Stimulated activated CD4-positive, alpha-beta T cell treated with anti-CD3 and anti-CD28 coated beads, Interleukin-1b, Interleukin-23, amount 100 ng/mL, for 1 hour (primary cell): ENCODE measurements at places on chromosomes 3 and 15.

DNA sequence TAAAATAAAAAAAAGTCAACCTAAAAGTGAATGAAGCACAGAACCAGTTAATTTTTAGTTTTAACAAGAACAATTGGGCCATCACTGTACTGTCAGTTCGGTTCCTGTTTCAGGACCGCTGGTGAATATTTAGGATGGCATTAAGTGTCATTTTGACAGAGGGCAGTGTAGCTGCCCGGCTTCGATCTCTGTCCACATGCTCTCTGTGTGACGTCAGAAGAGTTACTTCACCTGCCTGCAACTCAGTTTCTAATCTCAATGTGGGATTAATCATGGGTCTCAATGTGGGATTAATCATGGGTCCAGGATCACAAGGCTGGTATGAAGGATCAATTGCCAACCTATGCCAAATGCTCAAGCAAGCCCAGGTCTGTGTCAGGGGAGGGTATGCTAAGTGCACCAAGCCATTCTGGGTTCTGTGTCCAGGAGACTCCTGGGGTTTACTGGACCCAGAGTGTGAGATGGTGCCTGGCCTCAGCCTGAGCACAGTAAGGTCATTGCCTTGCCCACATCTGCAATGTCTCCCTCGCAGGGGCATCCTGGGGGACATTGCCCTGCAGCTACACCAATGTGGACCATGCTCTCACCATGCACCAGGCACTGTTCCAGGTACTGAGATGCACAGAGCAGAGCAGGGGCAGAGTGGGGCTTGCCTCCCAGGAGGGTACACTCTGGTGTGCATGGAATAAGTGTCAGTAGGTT, 8.1 kb downstream of the GABRA5 start:
- DNase-seq = no peak

DNA sequence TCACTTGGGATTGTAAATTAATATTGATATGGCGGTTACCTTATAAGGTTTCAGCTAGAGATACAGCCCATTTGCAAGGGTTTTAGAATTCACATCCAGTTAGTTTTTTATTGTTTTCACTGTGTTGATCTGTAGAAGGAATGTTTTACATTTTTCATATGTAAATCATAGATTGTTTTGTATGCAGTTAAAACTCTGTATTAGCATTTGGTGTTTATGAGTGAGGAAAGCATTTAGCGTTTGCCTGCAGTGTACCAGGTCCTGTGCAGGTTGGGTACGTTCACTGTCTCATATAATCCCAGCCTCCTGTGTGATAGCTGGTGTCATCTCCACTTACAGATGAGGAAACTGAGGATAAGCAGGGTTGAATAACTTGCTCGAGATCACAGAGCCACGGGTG, 23.8 kb downstream of the MAP6D1 start:
- no peak for DNase-seq

DNA sequence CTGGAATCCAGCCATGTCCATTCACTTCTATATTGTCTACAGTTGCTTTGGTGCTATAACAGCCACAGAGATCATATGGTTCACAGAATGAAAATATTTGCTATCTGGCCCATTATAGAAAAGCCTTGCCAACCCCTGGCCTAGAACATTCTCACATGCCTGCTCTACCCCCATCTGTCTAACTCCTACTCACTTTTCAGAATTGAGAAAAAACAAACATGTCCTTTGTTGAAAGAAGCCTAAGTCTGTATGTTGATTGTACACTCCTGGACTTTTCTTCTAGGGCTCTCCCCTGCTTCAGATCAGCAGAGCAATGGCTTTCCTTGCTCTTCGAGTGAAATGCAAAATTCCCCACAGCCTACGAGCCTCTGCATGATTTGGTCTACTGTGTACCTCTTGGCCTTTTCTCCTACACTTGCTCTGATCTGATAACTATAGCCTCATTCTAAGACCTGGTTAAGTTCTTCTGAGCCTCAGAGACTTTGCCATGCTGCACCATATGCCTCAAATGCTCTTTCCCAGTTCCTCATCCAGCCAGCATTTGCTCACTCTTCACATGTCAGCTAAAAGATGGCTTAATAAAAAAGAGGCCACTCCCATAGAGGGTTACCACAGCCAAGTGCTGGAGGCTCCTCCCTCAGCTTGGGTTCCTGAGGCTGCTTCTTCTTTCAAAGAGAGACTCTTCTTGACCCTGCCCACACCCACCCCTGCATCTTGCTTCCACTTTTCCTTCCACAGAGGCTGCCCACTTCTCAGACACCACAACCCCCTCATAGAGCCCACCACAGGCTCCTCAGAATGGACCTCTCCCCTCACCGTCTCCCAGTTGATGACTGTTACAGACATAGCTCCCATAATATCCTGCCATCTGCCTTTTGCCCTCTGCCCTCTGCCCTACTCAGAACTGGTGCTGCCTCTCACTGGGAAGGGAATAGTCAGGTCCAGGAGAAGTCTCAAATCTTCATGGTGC, 22.9 kb upstream of the DCLK3 start:
- DNase-seq = no peak

DNA sequence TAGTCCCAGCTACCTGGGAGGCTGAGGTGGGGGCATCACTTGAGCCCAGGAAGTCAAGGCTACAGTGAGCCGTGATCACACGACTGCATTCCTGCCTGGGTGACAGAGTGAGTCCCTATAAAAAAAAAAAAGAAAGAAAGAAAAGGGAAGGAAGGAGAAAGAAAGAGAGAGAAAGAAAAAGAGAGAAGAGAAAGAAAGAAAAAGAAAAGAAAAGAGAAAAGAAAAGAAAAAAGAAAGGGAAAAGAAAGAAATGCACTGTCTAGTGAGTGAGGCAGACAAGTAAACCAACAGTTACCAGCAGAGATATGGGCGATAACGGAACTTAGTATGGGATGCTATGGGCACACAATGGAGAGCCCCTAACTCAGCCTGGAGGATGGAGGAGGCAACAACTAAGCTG, 37.2 kb upstream of the TSEN2 start:
- no peak for DNase-seq

DNA sequence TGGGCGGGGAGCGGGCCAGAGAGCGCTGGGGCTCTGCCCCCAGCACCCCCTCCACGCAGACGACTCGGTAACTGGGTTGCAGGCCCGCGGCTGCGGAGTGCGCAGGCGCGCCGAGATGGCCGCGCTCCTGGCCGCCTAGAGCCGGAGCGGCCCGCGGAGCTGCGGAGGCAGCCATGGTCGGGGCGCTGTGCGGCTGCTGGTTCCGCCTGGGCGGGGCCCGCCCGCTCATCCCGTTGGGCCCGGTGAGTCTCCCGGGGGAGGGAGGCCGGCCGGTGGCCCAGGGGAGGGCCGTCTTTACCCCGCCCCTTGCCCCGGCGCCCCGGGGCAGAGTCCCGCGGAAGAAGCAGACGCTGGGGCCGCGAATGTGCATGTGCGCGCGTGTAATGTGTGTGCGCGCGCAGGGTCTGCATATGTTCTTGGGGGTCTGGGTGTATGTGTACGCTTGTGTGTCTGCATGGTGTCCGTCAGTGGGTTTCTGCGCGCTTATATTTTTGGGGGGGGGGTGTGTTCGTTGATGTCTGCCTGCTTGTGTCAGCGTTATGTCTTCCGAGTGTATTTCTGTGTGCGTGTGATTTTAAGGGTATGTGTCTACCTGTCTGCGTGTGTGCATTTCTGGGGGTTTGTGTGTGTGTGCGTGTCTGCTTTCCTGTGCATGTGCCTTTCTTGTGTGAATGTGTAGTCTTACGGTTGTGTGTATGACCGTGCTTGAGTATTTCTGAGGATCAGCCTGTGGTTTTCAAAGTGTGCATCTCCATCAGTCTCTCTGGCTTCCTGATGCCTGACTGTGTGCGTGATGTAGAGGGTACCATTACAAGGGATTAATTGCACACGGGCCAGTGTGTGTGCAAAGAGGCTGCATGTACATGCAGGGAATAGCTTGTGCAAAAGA, at the start of gene ABHD14A:
TSS of gene ABHD14A (plus strand) at position 102 of the 889 bp plus-strand sequence. CDS start at position 174, 72 bp downstream.
- DNase-seq = peak; percentile 47

DNA sequence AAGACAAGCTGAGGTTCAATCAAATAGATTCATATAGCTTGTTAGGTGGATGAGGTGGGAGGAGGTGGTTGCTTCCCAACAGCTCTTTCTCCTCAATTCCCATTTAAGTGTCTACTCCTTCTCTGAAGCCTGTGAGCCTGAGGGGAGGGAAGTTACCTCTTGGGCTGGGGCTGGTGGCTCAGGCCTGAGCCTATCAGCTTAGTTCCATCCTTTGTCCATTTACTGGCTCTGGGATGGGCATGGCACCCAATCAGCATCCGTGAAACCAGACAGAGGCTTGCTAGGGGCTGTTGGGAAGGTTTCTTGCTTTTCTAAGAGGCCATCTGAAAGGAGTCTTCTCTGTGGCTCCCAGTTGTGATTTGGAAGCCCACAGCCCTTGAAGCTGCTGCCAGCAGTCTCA, 57.3 kb downstream of the TAMM41 start:
- no peak for DNase-seq

DNA sequence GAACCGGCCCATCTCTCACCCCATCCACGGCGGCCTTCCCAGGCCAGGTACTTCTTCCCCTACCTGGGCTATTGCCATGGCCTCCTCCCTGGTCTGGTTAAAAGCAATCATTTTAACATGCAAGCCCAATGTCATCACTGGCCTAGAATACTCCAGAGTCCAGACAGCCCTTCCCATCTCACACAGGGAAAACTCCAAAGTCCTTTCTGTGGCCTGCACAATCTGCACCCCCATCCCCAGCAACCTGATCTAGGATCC, 45.8 kb upstream of the SLCO2A1 start:
- DNase-seq = no peak

DNA sequence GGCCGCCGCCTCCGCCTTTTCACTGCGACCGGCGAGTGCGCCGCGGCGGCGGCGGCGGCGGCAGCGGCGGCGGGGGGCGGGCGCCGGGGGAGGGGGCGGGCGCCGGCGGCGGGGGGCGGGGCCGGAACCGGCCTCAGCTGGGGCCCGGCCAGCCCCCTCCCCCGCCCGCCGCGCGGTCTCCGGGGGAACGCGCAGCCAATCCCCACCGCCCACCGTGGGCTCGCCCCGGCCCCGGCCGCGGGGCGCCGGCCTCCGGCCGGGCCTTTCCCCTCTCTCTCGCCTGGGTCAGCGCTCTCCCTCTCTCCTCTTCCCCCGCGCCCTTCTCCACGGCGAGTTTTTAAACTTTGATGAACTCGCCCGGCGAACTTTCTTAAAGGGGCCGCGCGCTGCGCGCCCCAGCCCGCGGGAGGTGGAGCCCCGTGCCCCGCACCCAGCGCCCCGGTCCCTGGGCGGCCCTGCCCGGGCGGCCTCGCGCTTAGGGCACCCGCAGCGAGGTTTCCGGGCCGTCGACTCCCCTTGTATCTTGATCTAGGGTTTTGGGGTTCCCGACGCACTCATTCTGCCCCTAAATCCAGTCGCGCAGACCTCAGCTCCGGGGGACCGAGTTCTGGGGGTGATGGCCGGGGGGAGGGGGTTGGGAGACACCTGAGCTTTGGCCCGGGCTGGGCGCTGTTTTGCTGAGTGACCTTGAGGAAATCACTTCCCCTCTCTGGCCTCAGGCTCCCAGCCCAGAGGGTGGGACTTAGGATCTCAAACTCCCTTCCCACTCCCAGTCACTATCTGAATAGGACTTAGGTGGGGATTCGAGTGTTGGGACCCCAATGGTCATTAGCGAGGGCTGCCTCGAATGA, at the start of gene RBPMS2:
TSS of gene RBPMS2 (minus strand) at position 39 of the 851 bp plus-strand sequence. CDS start 270 bp downstream, outside the sequence.
- no peak for DNase-seq

GRCh38 chr15:50137330-50137761, 18.3 kb upstream of the ATP8B4 start:
- DNase-seq = no peak

GRCh38 chr3:127034990-127035652, 52.2 kb downstream of the PLXNA1 start:
- DNase-seq = no peak

GRCh38 chr3:50486219-50486888, 17.1 kb downstream of the CACNA2D2 start:
- DNase-seq = no peak

DNA sequence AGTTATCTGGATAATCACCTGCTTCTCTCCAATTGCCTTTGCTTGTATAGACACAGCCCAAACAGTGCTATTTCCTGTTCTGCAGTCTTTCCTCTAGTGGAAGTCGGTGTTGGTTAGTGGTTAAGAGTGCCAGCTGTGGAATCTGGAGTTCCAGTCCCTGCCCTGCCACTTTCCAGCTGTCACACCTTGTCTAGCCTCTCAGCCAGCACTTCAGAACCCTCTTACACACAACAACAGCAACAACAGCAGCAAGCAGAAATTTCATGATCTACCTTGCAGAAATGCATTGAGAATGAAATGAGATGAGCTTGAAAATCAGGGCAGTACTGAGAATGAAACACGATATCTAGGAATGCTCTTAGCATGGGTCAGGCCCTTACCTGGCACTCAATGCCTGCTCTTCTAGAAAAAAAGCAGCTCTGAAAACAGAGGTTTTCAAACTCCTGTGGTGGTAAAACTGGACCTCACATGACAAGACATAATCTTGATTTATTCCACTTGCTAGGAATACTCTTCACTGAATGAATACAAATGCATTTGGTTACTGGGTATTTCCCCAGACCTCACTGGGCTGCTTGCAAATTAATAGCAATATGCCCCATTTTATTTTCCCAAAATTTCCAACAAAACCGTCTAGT, 3.3 kb upstream of the WNT5A start:
- DNase-seq = no peak

DNA sequence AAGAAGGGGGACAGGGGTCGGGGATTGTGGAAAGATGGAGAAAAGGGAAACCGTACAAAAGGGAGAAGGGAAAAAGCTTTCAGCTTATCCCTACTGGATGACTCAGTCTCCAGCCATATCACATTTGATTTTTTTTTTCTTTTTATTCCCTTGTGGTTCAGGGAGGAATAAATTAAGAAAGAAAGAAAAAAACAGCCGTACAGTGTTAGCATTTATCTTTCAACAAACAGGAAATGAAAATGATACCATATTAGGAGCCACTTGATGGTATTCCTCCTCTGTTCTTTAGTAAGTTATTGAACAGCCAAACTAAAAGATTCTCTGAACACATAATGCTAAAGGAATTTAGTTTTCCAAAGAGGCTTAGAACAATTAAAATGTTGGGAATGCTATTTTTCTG, 594.4 kb downstream of the FOXP1 start:
- DNase-seq = no peak
